ENCODE measurements at places on chromosomes 7 and 10. TPM values are rescaled to one million over a fixed set of nuclear protein-coding genes. Genes with fewer than 3 reads are reported as not detected.
A peak's percentile ranks its signal among the peaks of the same experiment; 100 is the strongest.

DNA sequence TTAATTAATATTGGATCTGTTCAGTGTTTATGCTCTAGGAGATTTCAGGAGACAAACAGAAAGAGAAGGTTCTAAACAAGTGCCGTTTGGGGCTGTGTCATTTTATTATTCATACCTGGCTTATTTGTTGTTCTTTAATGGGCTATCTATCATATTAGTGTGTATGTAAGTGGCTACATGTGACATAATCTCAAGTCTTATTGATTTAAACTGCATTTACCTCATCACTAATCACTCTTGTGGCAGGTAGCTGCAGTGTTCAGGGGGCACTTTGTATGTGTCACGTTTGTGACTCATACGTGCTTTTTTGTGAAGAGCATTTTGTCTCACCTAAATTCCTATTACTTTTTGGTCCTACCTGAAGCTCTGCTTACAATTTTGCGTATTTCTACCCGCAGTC is 95.4 kb downstream of the EXOC4 start:
- no peak overlapping the region for H3K27ac ChIP-seq
- no peaks in the 10 kb centered on the region for H3K27me3 ChIP-seq
- no peaks in the 10 kb centered on the region for H3K36me3 ChIP-seq
- DNase-seq: no peak
- no peak overlapping the region for H3K4me3 ChIP-seq
- no peaks in the 10 kb centered on the region for H3K4me1 ChIP-seq

DNA sequence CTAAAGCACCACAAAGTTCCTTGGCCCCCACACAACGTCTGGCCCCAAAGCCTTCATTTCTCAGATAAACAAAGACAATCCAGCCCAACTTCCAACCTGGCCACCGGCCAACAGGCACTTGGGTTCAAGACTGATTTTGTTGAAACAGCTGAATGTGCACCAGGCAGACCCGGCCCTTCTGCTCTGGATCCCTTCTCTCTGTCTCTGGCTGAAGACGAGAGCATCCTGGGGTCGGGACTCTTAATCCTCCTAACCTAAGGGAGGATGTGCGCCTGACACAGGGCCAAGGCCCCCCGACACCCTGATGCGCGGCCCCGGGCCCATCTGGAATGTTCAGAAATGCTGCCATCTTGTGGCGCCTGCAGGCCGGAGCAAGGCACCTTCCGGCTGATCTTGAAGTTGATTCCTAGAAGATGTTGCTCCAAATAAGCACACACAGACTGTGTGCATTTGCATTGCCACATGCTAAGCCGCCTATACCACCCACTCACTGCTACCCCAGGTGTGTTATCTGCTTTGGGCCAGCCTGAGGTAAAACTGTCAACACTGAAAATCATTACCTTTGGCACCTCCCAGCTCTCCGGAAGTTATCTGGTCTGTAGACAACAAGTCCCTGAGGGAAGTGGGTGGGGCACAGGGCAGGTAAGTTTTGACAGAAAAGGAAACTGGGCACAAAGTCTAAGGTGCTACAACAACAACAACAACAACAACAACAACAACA is 98.4 kb upstream of the HABP2 start:
- H3K27me3 ChIP-seq: no peaks in the 10 kb centered on the region
- no peak overlapping the region for H3K4me3 ChIP-seq
- peaks cover 9% of the 10 kb centered on the region for H3K4me1 ChIP-seq
- no peak overlapping the region for H3K27ac ChIP-seq
- peak; percentile 67 for DNase-seq

- H3K27ac ChIP-seq: no peak overlapping the region
- no peaks in the 10 kb centered on the region for H3K27me3 ChIP-seq
- no peak overlapping the region for H3K4me3 ChIP-seq
- peaks cover 41% of the 10 kb centered on the region for H3K36me3 ChIP-seq
- H3K4me1 ChIP-seq: no peaks in the 10 kb centered on the region
Measured at GRCh38 chr10:72557362-72557761, 68.5 kb downstream of the MICU1 start.

- no peaks in the 10 kb centered on the region for H3K36me3 ChIP-seq
- peaks cover 73% of the 10 kb centered on the region for H3K4me1 ChIP-seq
- DNase-seq: no peak
- H3K27me3 ChIP-seq: no peaks in the 10 kb centered on the region
- no peak overlapping the region for H3K27ac ChIP-seq
- no peak overlapping the region for H3K4me3 ChIP-seq
Measured at GRCh38 chr10:63518690-63519288, 2.4 kb upstream of the REEP3 start.

DNA sequence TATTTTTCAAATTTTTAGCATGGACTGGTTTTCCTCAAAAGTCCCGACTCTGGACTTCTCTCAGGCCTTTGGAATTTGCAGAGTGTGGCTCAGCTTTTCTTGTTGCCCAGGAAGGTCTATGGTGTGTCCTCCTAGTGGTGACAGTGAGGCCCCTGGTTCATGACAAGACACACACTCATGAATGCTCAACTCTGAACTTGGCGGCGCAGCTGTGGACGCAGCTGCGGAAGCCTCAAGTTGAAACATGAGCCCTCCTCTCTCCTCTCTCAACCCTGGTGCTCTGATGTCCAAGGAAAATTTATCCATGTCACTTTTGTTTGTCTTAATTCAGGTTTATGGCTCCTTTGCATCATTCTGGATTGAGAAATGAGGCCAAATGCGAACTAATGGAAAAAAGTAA is 183.9 kb downstream of the HECW1 start:
- no peaks in the 10 kb centered on the region for H3K27me3 ChIP-seq
- H3K27ac ChIP-seq: no peak overlapping the region
- no peak overlapping the region for H3K4me3 ChIP-seq
- DNase-seq: no peak
- H3K36me3 ChIP-seq: no peaks in the 10 kb centered on the region

DNA sequence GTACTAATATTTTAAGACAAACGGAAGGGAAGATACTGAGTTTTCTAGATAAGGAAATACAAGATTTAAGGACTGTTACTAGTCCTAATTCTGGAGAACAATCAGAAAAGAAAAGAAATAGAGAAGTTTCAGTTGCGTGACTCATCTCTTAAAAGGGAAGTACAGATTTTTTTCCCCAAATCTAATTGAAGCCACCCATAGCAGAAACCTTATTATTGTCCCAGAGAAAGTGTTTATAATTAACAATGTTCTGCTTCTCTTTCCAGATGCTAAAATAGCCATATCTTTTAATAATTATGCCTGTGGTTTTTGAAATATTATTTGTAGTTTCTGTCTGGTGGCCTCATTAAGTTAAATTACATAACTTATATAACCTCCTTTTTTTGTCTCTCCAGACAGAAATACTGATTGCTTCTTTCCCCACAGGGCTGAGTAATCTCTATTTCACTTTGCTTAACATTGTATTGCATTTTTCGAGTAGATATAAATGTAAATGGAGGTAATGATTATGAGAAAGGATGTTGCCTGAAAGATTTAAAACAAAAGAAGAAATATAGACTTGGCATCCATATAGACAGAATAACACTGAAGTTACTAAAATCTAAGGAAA is 240.7 kb upstream of the MBL2 start:
- H3K27ac ChIP-seq: no peak overlapping the region
- H3K4me1 ChIP-seq: no peaks in the 10 kb centered on the region
- no peak overlapping the region for H3K4me3 ChIP-seq
- H3K27me3 ChIP-seq: no peaks in the 10 kb centered on the region
- no peak for DNase-seq
- H3K36me3 ChIP-seq: no peaks in the 10 kb centered on the region

- no peaks in the 10 kb centered on the region for H3K27me3 ChIP-seq
- H3K4me3 ChIP-seq: peak overlapping the region; percentile 74
- peaks cover 36% of the 10 kb centered on the region for H3K4me1 ChIP-seq
- DNase-seq: peak; percentile 95
- peak overlapping the region; percentile 95 for H3K27ac ChIP-seq
Measured at GRCh38 chr10:103659674-103660363, 166.3 kb downstream of the NEURL1 start.

DNA sequence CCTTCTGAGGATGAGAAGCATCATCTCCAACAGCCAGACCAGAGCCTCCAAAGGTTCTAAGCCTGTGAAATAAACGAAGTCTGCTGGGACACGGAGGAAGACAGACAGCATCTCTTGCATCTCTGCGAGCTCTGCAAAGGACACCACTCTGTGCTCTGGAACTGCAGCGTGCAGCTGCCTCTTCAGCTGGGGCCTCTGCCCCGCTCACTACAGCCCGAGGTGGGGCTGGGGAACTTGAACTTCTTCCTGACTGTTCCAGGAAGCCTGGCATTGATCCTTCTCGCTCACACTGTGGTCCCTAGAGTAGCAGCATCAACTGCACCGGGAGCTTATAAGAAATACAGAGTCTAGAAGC is 163.3 kb downstream of the USP6NL start:
- no peak overlapping the region for H3K4me3 ChIP-seq
- no peak for DNase-seq
- H3K4me1 ChIP-seq: peaks cover 7% of the 10 kb centered on the region

- peak overlapping the region; percentile 45 for H3K27ac ChIP-seq
- no peaks in the 10 kb centered on the region for H3K36me3 ChIP-seq
- no peak for DNase-seq
- H3K4me1 ChIP-seq: peaks cover 26% of the 10 kb centered on the region
Measured at GRCh38 chr10:14040787-14041631, 289.7 kb downstream of the FRMD4A start.

DNA sequence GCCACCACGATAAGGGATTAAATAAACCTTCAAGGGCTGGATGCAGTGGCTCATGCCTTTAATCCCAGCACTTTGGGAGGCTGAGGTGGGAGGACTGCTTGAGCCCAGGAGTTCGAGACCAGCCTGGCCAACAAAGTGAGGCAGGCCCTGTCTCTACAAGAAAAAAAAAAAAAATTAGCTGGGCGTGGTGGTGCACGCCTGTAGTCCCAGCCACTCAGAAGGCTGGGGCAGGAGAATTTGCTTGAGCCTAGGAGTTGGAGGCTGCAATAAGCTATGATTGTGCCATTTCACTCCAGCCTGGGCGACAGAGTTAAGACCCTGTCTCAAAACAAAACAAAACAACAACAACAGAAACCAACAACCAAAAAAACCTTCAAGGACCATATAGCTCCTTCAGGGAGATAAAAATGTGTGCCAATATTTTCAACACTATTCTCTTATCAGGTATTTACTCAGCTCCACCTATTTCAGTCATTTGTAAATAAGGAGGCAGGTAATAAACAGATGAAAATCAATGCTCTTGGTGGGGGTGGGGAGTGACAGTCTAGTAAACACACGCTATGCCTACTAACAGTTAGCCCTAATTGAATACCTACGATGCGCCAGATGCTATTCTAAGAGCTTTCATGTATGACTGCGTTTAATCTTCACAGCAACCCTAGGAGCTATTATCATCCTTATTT is 13.2 kb downstream of the BAIAP2L1 start:
- H3K36me3 ChIP-seq: no peaks in the 10 kb centered on the region
- H3K4me3 ChIP-seq: no peak overlapping the region
- H3K4me1 ChIP-seq: peaks cover 11% of the 10 kb centered on the region

DNA sequence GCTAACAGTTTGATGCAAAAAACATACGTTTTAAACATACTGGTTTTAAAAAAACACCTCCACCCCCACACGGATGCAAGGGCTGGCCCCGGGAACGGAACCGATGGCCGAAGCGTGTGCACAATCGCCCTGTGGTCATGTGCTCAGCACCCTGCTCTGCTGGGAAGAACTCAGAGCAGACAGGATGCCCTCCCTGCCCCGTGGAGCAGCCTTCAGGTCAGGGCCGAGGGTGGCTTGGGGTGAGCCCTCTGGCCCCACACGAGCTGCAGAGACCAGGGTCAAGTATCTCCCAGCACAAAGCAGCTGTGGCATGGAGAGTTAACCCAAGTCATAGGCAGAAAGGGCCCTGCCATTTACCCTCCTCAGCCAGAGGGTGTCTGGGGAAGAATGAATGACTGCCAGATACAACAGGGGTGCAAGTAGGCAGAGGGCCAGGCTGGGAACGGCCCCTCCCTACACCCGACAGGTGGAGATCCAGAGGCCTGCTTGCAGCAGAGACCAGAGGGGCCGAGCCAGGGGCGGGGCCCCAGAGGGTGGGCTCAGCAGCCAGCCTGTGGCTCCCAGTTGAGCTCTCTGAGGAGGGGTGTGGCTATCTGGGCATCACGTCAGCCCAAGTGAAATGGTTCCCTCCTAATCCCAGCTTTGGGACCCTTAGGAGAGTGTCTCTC is 56.8 kb downstream of the ZRANB1 start:
- H3K27ac ChIP-seq: peak overlapping the region; percentile 42
- DNase-seq: no peak
- peaks cover 29% of the 10 kb centered on the region for H3K4me1 ChIP-seq
- no peaks in the 10 kb centered on the region for H3K27me3 ChIP-seq
- H3K4me3 ChIP-seq: no peak overlapping the region

DNA sequence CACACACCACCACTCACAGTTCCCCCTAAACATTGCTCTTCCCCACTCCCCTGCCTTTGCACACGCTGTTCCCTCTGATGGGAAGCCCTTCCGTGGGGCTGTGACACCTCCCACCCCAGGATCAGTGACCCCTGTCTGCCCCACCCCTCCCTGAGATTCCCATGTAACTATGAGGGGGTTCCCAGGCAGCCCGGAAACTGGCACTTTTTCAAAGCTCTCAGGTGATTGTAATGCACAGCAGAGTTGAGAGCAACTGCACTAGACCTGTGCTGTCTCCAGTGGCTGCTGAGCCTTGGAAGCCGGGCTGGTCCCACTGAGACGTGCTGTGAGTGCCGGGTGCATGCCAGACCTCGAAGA is 29.8 kb downstream of the GPRIN2 start:
- DNase-seq: peak; percentile 39
- H3K36me3 ChIP-seq: no peaks in the 10 kb centered on the region
- no peaks in the 10 kb centered on the region for H3K27me3 ChIP-seq
- peaks cover 23% of the 10 kb centered on the region for H3K4me1 ChIP-seq
- H3K4me3 ChIP-seq: no peak overlapping the region

- DNase-seq: peak; percentile 91
- H3K4me1 ChIP-seq: peaks cover 48% of the 10 kb centered on the region
- no peaks in the 10 kb centered on the region for H3K36me3 ChIP-seq
- H3K27me3 ChIP-seq: no peaks in the 10 kb centered on the region
- H3K4me3 ChIP-seq: peak overlapping the region; percentile 60
Measured at GRCh38 chr10:97714401-97715258, 1.1 kb downstream of the MARVELD1 start.

DNA sequence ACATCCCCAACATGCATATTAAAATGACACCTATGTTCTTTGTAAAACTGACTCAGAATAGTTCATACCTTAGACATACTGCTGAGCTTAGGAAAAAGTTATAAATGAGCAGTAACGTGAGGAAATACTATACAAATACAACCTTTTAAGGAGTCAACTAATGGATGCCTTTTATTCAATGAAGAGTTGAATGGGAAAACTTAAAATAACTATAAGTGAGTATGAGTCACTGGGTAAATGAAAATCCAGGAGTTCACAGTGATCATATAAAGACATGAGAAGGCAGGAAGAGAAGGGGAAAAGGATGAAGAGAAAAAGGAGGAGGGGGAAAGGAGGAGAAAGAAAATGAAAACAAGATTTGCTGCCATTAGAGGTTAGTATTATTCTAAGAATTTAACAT is 157.8 kb upstream of the PCDH15 start:
- no peaks in the 10 kb centered on the region for H3K36me3 ChIP-seq
- H3K27me3 ChIP-seq: no peaks in the 10 kb centered on the region
- no peak overlapping the region for H3K27ac ChIP-seq
- H3K4me3 ChIP-seq: no peak overlapping the region
- no peaks in the 10 kb centered on the region for H3K4me1 ChIP-seq

- H3K27me3 ChIP-seq: no peaks in the 10 kb centered on the region
- H3K4me1 ChIP-seq: no peaks in the 10 kb centered on the region
- no peak overlapping the region for H3K4me3 ChIP-seq
- no peak for DNase-seq
- no peaks in the 10 kb centered on the region for H3K36me3 ChIP-seq
- H3K27ac ChIP-seq: no peak overlapping the region
Measured at GRCh38 chr10:9602998-9603397, 1414.7 kb upstream of the CELF2 start.

AGR3 gene
- not detected for total RNA-seq

PDIA4 gene
- 183 TPM for total RNA-seq

CPA1 gene
- total RNA-seq: not detected

FEZF1 gene
- total RNA-seq: not detected

DCLRE1C gene
- total RNA-seq: 27.4 TPM

EN2 gene
- not detected for total RNA-seq

CDK1 gene
- total RNA-seq: 2.6 TPM

All from stomach (tissue), 19 donors.